Esophagus squamous epithelium (tissue), 5 donors: ENCODE measurements at places on chromosomes 11 and 22.

- no peak overlapping the region for H3K27ac ChIP-seq
- no peak for DNase-seq
- no peaks in the 10 kb centered on the region for H3K27me3 ChIP-seq
- H3K4me1 ChIP-seq: peaks cover 43% of the 10 kb centered on the region
- no peaks in the 10 kb centered on the region for H3K36me3 ChIP-seq
- H3K4me3 ChIP-seq: no peak overlapping the region
Observed at GRCh38 chr11:73203790-73204189, 14.3 kb upstream of the P2RY2 start.

GRCh38 chr22:21591695-21592094 is 24.2 kb downstream of the UBE2L3 start:
- peaks cover 35% of the 10 kb centered on the region for H3K4me1 ChIP-seq
- H3K4me3 ChIP-seq: no peak overlapping the region
- no peaks in the 10 kb centered on the region for H3K36me3 ChIP-seq

DNA sequence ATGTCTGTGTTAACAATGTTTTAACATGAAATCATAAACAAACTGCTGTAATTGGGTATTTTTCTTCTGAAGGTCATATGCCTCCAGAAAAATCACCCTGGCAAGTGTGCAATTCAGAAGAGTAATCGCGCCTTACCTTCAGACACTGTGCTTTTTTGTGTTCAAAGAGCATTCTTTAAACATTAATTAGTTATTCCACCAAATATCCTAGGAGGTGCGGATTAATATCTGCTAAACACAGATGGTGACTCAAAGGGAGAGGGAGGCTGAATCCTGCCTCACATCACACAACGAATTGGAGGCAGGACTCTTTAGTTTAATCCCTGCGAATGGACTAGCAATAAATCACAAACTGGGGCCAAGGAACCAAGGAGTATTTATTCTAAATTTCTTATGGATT is 213.0 kb downstream of the NTM start:
- H3K36me3 ChIP-seq: no peaks in the 10 kb centered on the region
- H3K4me1 ChIP-seq: no peaks in the 10 kb centered on the region
- no peak overlapping the region for H3K27ac ChIP-seq
- H3K27me3 ChIP-seq: no peaks in the 10 kb centered on the region
- DNase-seq: no peak

GRCh38 chr11:104609311-104610085 is 288.8 kb downstream of the CASP12 start:
- no peaks in the 10 kb centered on the region for H3K27me3 ChIP-seq
- no peak overlapping the region for H3K4me3 ChIP-seq
- no peaks in the 10 kb centered on the region for H3K36me3 ChIP-seq

DNA sequence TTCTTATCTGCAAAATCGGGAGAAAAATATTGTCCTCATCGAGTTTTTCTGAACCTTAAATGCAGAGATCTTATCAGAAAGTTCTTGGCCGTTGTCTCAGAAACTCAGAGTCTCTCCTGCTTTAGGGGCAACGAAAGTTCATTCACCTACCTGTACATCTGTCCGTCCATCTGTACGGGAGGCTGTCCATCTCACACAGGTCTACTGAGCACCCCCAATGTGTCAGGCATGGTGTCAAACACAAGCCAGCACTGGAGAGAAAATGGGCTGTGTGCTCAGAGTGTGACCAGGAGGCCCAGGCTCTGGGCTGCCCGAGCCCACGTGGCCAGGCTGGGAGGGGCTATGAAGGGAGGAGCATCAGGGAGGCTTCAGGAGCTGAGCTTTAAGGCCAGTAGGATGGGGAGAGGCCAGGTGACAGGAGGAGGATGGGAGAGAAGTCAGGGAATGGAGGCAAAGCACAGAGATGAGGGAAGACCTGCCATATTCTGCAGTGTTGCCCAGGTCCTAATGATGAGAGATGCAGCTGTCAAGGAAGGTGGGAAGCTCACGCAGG is 62.4 kb upstream of the MYEOV start:
- no peak overlapping the region for H3K27ac ChIP-seq
- no peaks in the 10 kb centered on the region for H3K4me1 ChIP-seq
- no peaks in the 10 kb centered on the region for H3K27me3 ChIP-seq

- H3K27me3 ChIP-seq: no peaks in the 10 kb centered on the region
- no peak overlapping the region for H3K27ac ChIP-seq
- no peak overlapping the region for H3K4me3 ChIP-seq
- no peak for DNase-seq
- H3K4me1 ChIP-seq: no peaks in the 10 kb centered on the region
- peaks cover 56% of the 10 kb centered on the region for H3K36me3 ChIP-seq
Observed at GRCh38 chr11:64260147-64260708, 8.9 kb downstream of the PLCB3 start.

DNA sequence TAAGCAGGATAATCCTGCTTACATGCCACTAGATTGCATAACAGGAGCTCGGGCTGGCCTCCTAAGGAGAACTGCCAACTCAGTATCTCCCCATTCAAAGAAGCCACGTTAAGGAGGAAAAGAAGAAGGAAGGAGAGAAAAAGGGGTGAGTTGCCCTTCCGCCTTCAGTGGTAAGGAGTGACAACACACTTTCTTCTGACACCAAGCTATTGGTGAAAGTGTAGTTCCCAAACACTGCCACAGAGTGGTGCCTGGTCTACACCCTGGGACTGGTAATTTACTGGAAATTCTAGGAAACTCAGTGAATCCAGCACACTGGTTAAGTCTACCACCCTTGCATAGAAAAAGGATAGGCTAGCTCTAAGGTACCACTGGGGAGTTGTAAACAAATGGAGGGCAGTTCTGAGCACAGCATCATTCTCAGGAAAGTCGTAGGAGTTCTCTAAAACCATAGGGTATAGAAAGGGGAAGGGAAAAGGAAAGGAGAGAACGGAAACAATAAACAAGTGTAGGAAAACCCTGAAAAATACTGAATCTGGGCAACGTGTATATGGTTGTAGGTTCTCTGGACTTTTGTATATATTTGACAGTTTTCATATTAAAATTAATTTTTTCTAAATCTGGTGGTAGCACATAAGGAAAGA is 58.2 kb downstream of the RRAS2 start:
- H3K4me3 ChIP-seq: no peak overlapping the region
- DNase-seq: no peak
- H3K4me1 ChIP-seq: peaks cover 6% of the 10 kb centered on the region
- no peaks in the 10 kb centered on the region for H3K27me3 ChIP-seq
- H3K27ac ChIP-seq: no peak overlapping the region
- no peaks in the 10 kb centered on the region for H3K36me3 ChIP-seq

- no peak for DNase-seq
- H3K27ac ChIP-seq: no peak overlapping the region
- no peaks in the 10 kb centered on the region for H3K27me3 ChIP-seq
Observed at GRCh38 chr11:19499999-19500398, 212.6 kb upstream of the NAV2 start.

GRCh38 chr11:22957786-22958185 is 97.5 kb upstream of the CCDC179 start:
- no peaks in the 10 kb centered on the region for H3K36me3 ChIP-seq
- no peak for DNase-seq
- no peaks in the 10 kb centered on the region for H3K27me3 ChIP-seq
- H3K27ac ChIP-seq: no peak overlapping the region
- no peak overlapping the region for H3K4me3 ChIP-seq
- H3K4me1 ChIP-seq: no peaks in the 10 kb centered on the region

DNA sequence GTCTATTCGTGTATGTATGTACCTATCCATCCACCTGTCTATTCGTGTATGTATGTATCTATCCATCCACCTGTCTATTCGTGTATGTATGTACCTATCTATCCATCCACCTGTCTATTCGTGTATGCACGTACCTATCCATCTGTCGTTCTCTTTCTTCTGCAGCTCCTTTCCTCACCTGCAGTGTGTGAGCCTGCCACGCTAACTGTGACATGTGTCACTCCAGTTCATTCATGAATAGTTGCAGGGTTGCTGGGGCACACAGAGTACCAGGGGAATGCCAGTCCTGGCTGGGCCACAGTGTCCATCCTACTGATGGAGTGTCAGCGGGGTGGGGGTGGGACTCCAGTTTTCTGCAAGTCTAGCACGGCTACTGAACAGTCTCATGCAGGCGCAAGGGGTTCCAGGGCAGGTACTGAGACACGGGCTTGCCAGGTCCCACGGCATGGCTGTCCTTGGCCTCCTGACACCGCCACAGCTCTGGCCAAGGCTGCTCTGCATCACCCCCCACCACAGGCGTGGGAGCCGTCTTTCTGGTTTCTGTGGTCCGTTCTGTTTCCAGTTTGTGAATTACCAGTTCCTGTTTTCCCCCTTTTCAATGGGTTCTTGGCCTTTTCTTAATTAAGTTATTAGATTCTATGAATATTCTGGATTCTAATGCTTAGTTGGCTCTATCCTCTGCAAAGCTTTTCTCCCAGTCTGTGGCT is 88.8 kb upstream of the CLDN5 start:
- no peaks in the 10 kb centered on the region for H3K27me3 ChIP-seq
- H3K36me3 ChIP-seq: no peaks in the 10 kb centered on the region
- H3K4me1 ChIP-seq: no peaks in the 10 kb centered on the region
- H3K27ac ChIP-seq: no peak overlapping the region

- no peaks in the 10 kb centered on the region for H3K27me3 ChIP-seq
- H3K36me3 ChIP-seq: no peaks in the 10 kb centered on the region
- no peak overlapping the region for H3K4me3 ChIP-seq
- H3K4me1 ChIP-seq: peaks cover 31% of the 10 kb centered on the region
- H3K27ac ChIP-seq: no peak overlapping the region
- no peak for DNase-seq
Observed at GRCh38 chr22:26646158-26646557, 11.2 kb upstream of the MIAT start.

GRCh38 chr22:46879083-46879482 is 116.6 kb downstream of the TBC1D22A start:
- no peak for DNase-seq
- no peaks in the 10 kb centered on the region for H3K36me3 ChIP-seq
- H3K4me3 ChIP-seq: no peak overlapping the region
- H3K4me1 ChIP-seq: no peaks in the 10 kb centered on the region
- H3K27ac ChIP-seq: no peak overlapping the region
- H3K27me3 ChIP-seq: no peaks in the 10 kb centered on the region

GRCh38 chr11:85948884-85949283 is 93.7 kb downstream of the CCDC83 start:
- peak overlapping the region; percentile 39 for H3K27ac ChIP-seq
- H3K27me3 ChIP-seq: no peaks in the 10 kb centered on the region
- H3K4me1 ChIP-seq: peaks cover 4% of the 10 kb centered on the region

GRCh38 chr11:12642806-12643428 is 31.3 kb upstream of the TEAD1 start:
- H3K36me3 ChIP-seq: no peaks in the 10 kb centered on the region
- H3K4me1 ChIP-seq: no peaks in the 10 kb centered on the region
- no peaks in the 10 kb centered on the region for H3K27me3 ChIP-seq

DNA sequence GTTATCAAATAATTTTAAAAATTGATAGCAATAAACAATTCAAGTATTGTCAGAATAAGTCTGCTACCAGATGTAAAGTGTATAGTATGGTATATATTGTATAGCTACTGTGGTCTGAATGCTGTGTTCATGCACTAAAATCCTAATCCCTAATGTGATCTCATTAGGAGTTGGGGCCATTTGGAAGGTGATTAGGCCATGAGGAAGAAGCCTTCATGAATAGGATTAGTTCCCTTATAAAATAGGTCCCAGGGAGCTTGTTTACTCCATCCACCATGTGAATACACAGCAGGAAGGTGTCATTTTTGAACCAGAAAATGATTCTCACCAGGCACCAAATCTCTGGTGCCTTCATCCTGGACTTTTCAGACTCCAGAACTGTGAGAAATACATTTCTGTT is 363.0 kb upstream of the CNTN5 start:
- no peaks in the 10 kb centered on the region for H3K36me3 ChIP-seq
- no peaks in the 10 kb centered on the region for H3K27me3 ChIP-seq
- H3K4me3 ChIP-seq: no peak overlapping the region
- no peak overlapping the region for H3K27ac ChIP-seq

GRCh38 chr11:27354359-27354965 is 8.6 kb downstream of the CCDC34 start:
- H3K27me3 ChIP-seq: no peaks in the 10 kb centered on the region
- H3K4me1 ChIP-seq: peaks cover 65% of the 10 kb centered on the region
- DNase-seq: no peak
- no peak overlapping the region for H3K27ac ChIP-seq

GRCh38 chr22:48499456-48500425 is 1327.9 kb downstream of the BRD1 start:
- DNase-seq: no peak
- H3K4me3 ChIP-seq: no peak overlapping the region
- H3K4me1 ChIP-seq: no peaks in the 10 kb centered on the region
- no peaks in the 10 kb centered on the region for H3K27me3 ChIP-seq
- no peak overlapping the region for H3K27ac ChIP-seq

DNA sequence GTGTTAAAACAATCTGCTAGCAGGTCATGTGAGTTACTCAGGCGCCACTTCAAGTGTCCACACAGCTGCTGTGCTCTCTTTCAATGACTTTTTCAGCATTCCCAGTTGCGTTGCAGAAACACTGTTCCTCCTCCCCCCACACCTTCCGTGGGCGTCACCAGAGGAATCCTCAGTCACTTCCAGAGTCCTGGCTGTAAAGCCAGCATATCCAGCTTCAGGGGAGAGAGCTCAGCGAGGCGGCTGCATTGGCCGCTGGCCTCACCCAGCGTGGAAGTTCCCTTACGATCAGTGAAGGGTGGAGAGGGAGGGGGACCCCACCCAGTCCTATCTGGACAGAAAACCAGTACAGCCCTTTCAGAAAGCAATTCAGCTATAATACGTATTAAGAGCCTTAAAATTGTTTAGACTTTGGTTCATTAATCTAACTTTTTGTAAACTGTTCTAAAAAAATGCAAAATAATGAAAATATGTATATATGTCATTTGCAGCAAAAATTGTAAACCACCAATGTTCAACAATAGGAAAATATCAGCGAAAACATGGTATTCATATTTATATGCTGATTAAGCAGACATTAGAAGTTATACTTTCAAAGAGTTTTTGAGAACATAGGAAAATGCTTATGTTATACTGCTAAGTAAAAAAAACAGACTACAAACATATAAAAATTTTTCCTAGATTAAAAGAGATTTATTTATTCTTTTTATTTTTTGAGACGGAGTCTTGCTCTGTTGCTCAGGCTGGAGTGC is 2.8 kb upstream of the ANO9 start:
- H3K4me1 ChIP-seq: peaks cover 86% of the 10 kb centered on the region
- no peak overlapping the region for H3K4me3 ChIP-seq
- no peak for DNase-seq
- no peaks in the 10 kb centered on the region for H3K27me3 ChIP-seq

GRCh38 chr11:130514316-130514715 is 65.9 kb downstream of the ADAMTS15 start:
- H3K27me3 ChIP-seq: no peaks in the 10 kb centered on the region
- no peak for DNase-seq
- no peak overlapping the region for H3K27ac ChIP-seq
- H3K4me1 ChIP-seq: no peaks in the 10 kb centered on the region
